ENCODE measurements at places on chromosomes 3 and 15.

DNA sequence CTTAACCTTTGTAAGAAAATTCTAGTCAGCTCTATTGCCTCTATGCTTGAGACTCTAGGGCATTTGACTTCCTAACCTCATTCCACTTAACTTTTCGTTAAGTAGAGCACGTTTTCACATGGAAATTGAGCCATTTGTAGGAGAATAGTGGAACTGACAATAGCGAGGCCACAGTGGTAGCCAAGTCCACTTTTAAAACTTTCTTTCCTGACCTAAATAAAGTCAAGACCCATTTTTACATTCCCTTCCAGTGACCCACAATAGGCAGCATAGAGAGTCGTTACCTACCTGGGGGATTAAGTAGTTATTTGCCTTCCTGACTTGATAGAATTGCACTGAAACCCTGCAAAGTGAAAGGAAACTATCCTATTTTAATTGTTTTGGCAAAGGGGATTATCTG, 386.0 kb upstream of the NECTIN3 start:
- DNase-seq: no peak

GRCh38 chr3:177515786-177516157, 318.5 kb upstream of the TBL1XR1 start:
- no peak for DNase-seq

GRCh38 chr15:69677403-69677802, 224.8 kb downstream of the RPLP1 start:
- no peak for DNase-seq

GRCh38 chr3:129045675-129046036, 14.9 kb upstream of the GP9 start:
- no peak for DNase-seq

DNA sequence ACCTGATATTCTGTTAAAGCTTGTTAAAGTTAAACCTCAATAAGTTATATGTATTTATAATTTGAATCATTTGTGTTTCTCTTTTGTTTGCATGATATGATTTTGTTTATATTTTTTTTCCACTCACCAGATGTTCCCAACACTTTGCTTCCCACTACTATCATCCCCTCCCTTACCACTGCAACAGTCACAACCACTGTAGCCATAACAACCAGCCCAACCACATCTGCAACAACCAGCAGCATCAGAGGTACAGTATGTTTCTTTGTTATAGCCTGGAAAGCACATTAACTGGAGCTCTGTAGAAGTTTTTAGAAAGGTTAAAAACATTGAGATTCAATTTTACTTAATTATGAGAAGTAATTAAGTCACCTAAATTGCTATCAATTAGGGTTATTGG, 1011.9 kb downstream of the VGLL3 start:
- no peak for DNase-seq

- no peak for DNase-seq
Measured at GRCh38 chr15:73867956-73868355, 5.4 kb upstream of the TBC1D21 start.

- DNase-seq: no peak
Measured at GRCh38 chr3:170054204-170054603, 16.4 kb downstream of the GPR160 start.

DNA sequence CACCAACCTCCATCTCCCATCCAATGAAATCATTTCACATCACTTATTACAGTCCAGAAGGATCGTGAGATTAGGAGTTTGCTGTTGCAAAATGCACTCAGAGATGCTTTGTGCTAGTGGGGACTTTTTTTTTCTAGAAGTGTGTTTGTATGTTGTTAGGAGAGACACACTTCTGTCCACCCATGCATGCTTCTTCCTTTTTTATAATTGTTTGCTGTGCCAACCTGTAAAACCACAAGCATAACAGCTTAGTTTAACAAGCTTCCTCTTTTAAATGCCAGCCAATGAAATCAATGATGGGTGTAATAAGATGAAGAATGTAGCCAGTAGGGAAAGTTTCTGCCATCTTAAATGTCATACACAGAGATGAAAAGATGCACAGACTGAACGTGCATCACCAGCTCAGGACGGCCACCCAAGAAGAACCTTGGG, 305.6 kb upstream of the STT3B start:
- no peak for DNase-seq

- no peak for DNase-seq
Measured at GRCh38 chr3:175335229-175335628, 476.1 kb downstream of the NAALADL2 start.

- DNase-seq: no peak
Measured at GRCh38 chr3:2274526-2274925, 175.9 kb downstream of the CNTN4 start.

DNA sequence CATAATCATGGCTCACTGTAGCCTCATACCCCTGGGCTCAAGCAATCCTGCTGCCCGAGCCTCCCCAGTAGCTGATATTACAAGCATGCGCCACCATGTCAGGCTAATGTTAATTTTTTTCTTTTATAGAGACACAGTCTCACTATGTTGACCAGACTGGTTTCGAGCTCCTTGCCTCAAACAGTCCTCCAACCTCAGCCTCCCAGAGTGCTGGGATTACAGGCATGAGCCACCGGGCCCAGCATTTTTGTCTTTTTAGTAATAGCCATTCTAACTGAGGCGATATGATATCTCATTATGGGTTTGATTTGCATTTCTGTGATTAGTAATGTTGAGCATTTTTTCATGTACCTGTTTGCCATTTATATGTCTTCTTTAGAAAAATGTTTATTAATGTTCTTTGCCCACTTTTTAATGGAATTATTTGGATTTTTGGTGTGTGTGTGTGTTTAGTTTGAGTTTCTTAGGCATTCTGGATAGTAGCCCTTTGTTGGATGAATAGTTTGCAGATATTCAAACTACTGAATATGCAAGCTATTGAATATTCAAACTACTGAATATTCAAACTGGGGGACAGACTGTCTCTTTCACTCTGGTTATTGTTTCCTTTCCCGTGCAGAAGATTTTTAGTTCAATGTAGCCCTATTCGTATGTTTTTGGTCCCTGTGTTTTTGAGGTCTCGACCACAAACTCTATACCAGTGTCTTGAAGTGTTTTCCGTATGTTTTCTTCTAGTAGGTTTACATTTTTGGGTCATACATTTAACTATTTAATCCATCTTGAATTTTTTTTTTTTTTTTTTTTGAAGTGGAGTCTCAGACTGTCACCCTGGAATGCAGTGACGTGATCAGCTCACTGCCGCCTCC, 39.2 kb downstream of the CCDC66 start:
- no peak for DNase-seq

GRCh38 chr15:31390777-31391486, 64.3 kb downstream of the KLF13 start:
- no peak for DNase-seq

DNA sequence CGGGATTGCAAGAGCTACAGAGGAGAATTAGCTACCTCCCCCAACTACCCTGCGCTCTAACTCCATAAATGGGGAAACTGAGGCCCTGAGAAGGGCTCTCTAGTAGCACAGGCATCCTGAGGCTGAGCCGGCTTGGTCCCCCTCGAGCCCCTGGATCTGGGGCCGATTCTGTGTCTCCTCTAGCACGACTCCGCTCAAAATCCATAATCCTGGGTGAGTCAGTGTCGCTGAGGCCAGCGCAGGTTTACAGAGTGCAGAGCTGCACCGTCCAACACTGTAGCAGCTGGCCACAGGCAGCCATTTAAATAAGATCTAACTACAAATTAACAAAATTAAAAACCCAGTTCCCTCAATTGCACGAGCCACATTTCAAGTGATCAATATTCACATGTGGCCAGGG, 10.8 kb downstream of the GATA2 start:
- DNase-seq: no peak

DNA sequence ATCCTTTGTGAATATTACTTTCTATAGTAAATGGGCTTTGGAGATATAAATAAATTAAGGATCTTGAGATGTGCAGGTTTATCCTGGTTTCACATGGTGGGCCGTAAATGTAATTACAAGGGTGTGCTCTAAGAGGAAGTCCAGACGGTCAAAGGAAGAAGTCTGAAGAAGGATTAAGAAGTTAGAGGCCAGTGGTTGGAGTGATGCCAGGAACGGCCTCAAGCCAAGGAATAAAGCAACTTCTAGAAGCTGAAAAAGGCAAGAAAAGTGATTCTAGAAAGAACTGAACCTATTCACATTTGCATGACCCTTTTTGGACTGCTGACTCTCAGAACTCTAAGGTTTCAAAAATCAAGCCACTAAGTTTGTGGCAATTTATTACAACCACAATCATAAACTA, 981.3 kb upstream of the ALCAM start:
- DNase-seq: no peak

DNA sequence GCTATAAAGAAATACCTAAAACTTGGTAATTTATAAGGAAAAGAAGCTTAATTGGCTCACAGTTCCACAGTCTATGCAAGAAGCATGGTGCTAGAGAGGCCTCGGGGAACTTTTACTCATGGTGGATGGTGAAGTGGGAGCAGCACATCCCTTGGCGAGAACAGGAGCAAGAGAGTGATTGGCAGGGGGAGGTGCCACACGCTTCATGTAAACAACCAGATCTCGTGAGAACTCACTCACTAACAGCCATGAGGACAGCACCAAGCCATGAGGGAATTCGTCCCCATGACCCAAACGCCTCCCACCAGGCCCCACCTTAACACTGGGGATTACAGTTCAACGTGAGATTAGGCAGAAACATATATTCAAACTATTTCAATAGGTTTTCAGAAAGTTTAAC, 28.0 kb downstream of the GABRB3 start:
- no peak for DNase-seq

- DNase-seq: no peak
Measured at GRCh38 chr3:115187149-115187757, 40.2 kb upstream of the ZBTB20 start.

DNA sequence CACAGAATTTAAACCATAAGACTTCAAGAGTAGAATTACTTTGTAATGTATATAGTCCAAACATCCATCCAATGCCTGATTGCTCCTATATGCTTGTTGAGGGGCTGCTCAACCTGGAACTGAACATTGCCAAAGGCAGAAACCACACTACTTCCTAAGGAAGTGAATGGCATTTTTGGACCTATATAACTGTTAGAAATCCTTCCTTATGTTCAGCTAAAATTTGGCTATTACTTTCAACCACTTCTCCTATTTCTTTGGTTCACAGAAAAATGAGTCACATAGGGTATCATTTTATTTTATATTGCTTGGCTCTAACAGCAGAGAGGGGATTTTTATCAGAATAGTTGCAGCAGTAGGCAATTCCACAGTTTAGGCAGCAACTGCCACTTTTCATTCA, 342.1 kb downstream of the SLC9A9 start:
- no peak for DNase-seq

GRCh38 chr3:72336821-72337479, 511.3 kb downstream of the SHQ1 start:
- DNase-seq: no peak

- no peak for DNase-seq
Measured at GRCh38 chr3:62246985-62247384, 126.4 kb downstream of the FEZF2 start.

DNA sequence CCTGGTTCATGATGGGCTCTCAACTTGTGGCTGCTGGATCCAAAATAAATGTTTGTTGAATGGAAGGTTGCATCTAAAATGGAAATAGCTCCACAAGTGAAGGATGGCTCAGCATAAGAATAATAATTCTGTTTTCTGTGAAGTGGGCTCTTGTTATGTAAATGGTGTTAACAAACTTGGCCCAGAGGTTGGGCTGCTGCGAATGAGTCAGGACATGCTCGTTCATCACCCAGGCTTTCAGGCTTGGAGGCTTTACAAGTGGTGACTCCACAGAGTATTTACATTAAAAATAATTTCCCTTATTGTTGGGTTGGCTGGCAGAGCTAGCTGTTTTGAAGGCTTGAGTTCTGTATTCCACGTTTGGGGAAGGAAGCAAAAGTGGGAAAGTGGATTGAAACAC, 60.5 kb downstream of the ITGB5 start:
- no peak for DNase-seq

- no peak for DNase-seq
Measured at GRCh38 chr3:50210176-50210509, 5.1 kb downstream of the SLC38A3 start.

DNA sequence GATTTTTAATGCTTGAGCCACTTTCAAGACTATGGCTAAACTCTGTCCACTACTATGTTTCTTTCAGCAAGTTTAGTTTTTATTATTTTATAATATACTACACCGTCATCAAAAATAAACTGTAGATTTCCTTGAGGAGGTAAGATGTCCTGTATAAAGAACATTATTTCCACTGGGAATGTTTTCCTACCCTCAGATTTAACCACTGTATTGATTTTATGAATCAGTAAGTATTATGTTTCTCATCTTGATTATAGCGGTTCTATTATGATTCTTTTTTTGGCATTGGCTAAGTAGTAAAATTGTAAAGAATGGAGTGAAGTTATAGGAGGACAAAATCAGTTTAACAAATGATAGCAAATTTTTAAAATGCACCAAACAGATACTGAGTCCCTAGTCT, 44.4 kb downstream of the ADAM10 start:
- no peak for DNase-seq

GRCh38 chr15:87732976-87733375, 523.6 kb downstream of the NTRK3 start:
- DNase-seq: no peak

- DNase-seq: no peak
Measured at GRCh38 chr3:16370872-16371740, 106.1 kb downstream of the OXNAD1 start.

- DNase-seq: peak; percentile 86
Measured at GRCh38 chr3:14402304-14402811, at the start of gene SLC6A6. Gene SLC6A6, plus strand, starts transcription at chr3:14402606. Its CDS starts 41,029 bp downstream, at chr3:14443635.

GRCh38 chr3:126370055-126370454, 12.8 kb upstream of the KLF15 start:
- DNase-seq: no peak

DNA sequence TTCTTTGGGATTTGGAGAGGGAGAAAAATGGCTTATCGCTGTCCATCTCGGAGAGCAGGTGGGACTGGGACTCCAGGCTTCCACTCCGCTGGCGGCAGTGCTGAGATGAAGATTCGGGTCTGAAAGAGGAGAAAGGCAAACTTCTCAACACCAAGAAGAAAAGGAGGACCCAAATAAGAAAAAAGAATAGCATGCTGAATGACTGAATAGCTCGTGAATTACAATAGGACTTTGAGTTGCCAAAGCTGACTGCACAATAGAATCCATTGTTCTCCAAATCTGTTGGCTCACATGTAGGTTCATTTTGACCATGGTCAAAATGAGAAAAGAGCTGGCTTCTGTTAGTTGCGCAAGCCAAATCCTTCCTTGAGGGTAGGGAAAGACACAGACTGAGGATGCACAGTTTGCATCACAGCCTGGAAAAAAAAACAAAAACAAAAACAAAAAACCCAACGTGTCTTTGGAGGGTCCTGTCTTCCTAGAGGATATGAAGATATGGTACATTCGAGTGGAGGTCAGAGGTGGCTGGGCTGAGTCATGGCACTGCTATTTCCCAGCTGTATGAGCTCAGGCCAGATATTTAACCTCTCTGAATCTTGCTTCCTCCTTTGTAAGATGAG, 59.3 kb upstream of the LMOD3 start:
- DNase-seq: peak; percentile 63

- DNase-seq: no peak
Measured at GRCh38 chr3:10817506-10817905, 1.5 kb downstream of the SLC6A11 start.

- no peak for DNase-seq
Measured at GRCh38 chr3:147406028-147406931, at the start of gene ZIC4. Gene ZIC4, minus strand, starts transcription at chr3:147406543. Its CDS starts 3,746 bp downstream, at chr3:147402797.

GRCh38 chr15:52078197-52078875, 34.2 kb downstream of the BCL2L10 start:
- DNase-seq: no peak

- peak; percentile 36 for DNase-seq
Measured at GRCh38 chr15:81419332-81419943, 45.4 kb upstream of the TMC3 start.

GRCh38 chr3:188269040-188269439, 115.1 kb downstream of the LPP start:
- no peak for DNase-seq

GRCh38 chr3:3013317-3014052, 96.7 kb downstream of the IL5RA start:
- no peak for DNase-seq
